ENCODE measurements at places on chromosomes 3 and 15. TPM values are rescaled to one million over a fixed set of nuclear protein-coding genes. Genes with fewer than 3 reads are reported as not detected.

Gene IGDCC3
- total RNA-seq: 1.5 TPM

Gene ISL2
- total RNA-seq: not detected

Gene LINGO1
- 1.6 TPM for total RNA-seq

Gene CFAP161
- total RNA-seq: 0.75 TPM

Gene USP19
- total RNA-seq: 39.6 TPM

Gene TTLL13
- not detected for total RNA-seq

Gene PPP2R3A
- 3.3 TPM for total RNA-seq

Gene SPATA12
- total RNA-seq: not detected

Gene ZBED2
- not detected for total RNA-seq

Gene AADACL2
- total RNA-seq: not detected

Gene SLC12A1
- total RNA-seq: 0.05 TPM

GRCh38 chr3:172355836-172356235, 92.4 kb downstream of the GHSR start:
- peaks cover 19% of the 10 kb centered on the region for H3K4me1 ChIP-seq
- no peaks in the 10 kb centered on the region for H3K27me3 ChIP-seq

DNA sequence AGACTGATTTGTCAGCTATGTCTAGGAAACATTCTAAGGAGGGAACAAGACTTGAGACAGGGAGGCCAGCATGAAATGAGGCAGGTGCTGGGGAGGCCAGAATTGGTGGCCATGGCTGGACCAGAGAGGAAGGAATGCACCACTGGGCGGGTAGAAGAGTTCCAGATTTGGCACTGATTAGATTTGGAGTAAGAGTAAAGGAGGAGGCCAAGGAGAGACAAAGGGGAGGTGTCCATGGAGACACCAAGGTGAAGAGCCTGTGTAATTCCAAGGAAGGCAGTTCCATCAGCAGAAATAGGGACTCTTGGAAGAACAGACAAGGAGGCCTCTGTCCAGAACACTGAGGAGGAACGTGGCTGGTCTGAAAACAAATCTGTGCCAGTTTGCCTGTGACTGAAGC, 1.8 kb downstream of the ARNT2 start:
- no peak overlapping the region for H3K27ac ChIP-seq
- DNase-seq: no peak
- no peaks in the 10 kb centered on the region for H3K36me3 ChIP-seq
- H3K4me1 ChIP-seq: peaks cover 4% of the 10 kb centered on the region
- peaks cover 9% of the 10 kb centered on the region for H3K27me3 ChIP-seq
- H3K4me3 ChIP-seq: no peak overlapping the region

GRCh38 chr3:178703268-178703975, 167.2 kb downstream of the KCNMB2 start:
- no peaks in the 10 kb centered on the region for H3K27me3 ChIP-seq
- H3K27ac ChIP-seq: no peak overlapping the region
- no peaks in the 10 kb centered on the region for H3K36me3 ChIP-seq
- H3K4me3 ChIP-seq: no peak overlapping the region

DNA sequence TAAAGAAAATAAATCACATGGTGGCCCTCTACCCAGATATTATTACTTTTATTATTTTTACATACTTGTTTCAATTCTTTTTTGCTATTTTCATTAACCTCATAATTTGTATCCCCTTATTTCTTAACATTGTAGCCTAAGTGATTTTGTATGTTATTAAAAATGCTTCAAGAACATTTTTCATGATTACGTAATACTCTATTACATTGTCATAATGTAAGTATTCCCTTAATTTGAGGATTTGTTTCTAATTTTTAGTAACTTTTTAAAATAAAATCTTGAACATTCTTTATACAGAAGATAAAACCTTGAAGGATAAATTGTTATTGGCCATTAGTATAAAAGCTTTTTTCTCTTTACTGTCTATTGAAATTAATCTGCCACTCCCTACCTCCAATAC, 89.0 kb downstream of the DCUN1D1 start:
- DNase-seq: no peak
- H3K4me1 ChIP-seq: peaks cover 28% of the 10 kb centered on the region
- no peaks in the 10 kb centered on the region for H3K27me3 ChIP-seq
- H3K27ac ChIP-seq: no peak overlapping the region
- no peak overlapping the region for H3K4me3 ChIP-seq

DNA sequence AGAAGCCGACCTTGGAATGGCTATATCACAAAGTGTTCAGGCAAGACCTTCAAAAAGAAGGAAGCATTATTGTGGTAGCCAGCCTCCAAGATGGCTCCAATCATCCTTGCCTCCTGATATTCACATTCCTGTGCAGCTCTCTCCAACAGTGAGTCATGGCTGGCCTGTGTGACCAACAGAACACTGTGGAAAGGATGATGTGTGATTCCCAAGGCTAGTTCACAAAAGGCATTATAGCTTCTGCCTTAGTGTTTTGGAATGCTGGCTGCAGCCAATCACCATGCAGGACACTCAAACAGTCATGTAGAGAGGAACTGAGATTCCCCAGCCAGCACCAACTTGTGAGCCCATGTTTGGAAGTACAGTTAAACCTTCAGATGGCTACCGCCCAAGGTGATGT, 102.6 kb downstream of the EFL1 start:
- H3K4me1 ChIP-seq: no peaks in the 10 kb centered on the region
- no peak overlapping the region for H3K27ac ChIP-seq
- H3K36me3 ChIP-seq: peaks cover 7% of the 10 kb centered on the region

- no peak for DNase-seq
- H3K27ac ChIP-seq: no peak overlapping the region
- H3K36me3 ChIP-seq: no peaks in the 10 kb centered on the region
- H3K27me3 ChIP-seq: no peaks in the 10 kb centered on the region
Measured at GRCh38 chr3:186519021-186519658, 25.0 kb downstream of the CRYGS start.

GRCh38 chr3:119580067-119580760, 922 bp downstream of the ADPRH start:
- H3K4me3 ChIP-seq: peak overlapping the region; percentile 83
- peak overlapping the region; percentile 58 for H3K27ac ChIP-seq
- no peaks in the 10 kb centered on the region for H3K36me3 ChIP-seq
- H3K27me3 ChIP-seq: no peaks in the 10 kb centered on the region

DNA sequence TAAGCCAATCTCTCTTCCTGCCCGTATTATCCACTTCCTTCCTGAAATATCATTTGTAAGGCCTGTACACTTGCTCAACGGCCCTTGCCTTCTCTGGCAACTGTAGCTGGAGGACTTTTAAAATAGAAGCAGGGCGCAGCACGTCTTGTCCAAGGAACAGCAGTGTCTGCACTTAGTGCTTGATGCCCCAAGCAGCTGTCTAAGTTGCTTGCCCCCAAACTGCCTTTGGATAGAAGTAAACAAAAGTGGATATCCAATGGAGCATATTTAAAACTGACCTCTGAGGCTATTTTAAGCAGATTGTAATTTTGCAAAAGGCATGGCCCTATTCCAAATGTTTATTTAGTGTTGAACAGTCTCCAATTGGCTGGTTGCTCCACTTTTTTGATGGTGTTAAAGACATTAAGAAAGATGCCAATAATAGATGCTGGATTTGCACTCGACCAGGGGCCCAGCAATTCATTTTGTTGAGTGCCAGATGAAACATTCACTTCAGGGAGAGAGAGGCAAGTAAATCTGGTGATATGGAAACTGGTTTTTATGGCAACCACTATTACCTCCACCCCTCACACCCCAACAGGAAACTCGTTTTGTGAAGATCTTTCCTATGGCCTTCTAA, 526.8 kb upstream of the TBL1XR1 start:
- H3K36me3 ChIP-seq: no peaks in the 10 kb centered on the region
- no peaks in the 10 kb centered on the region for H3K4me1 ChIP-seq
- H3K27me3 ChIP-seq: no peaks in the 10 kb centered on the region
- H3K4me3 ChIP-seq: no peak overlapping the region
- H3K27ac ChIP-seq: no peak overlapping the region

DNA sequence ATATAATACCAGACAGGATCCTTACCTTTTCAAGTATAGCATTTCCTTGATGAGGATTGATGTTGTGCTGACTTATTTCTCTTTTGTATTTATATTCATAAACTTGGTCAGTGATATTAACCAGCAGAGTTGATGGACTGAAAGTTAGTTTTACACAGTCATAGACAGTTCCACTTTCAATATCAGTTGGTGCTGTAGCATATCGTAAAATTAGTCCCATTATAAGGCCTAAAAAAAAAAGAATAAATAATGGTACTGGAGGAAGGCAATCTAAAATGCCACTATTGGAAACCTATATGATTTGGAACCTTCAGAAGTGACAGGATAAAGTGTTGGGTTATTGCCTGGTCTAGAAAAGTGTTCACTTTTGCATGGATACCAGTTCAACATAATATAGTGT, 16.3 kb downstream of the SLC9A9 start:
- no peak for DNase-seq
- H3K4me1 ChIP-seq: no peaks in the 10 kb centered on the region
- H3K36me3 ChIP-seq: no peaks in the 10 kb centered on the region
- H3K27ac ChIP-seq: no peak overlapping the region

GRCh38 chr15:62782896-62783295, 259.7 kb upstream of the TPM1 start:
- no peak overlapping the region for H3K27ac ChIP-seq
- H3K4me3 ChIP-seq: no peak overlapping the region
- no peaks in the 10 kb centered on the region for H3K27me3 ChIP-seq
- H3K36me3 ChIP-seq: no peaks in the 10 kb centered on the region
- peaks cover 4% of the 10 kb centered on the region for H3K4me1 ChIP-seq
- no peak for DNase-seq

GRCh38 chr3:15391007-15391406, 36.3 kb downstream of the METTL6 start:
- H3K27me3 ChIP-seq: no peaks in the 10 kb centered on the region
- H3K36me3 ChIP-seq: no peaks in the 10 kb centered on the region
- no peak overlapping the region for H3K27ac ChIP-seq
- DNase-seq: no peak

DNA sequence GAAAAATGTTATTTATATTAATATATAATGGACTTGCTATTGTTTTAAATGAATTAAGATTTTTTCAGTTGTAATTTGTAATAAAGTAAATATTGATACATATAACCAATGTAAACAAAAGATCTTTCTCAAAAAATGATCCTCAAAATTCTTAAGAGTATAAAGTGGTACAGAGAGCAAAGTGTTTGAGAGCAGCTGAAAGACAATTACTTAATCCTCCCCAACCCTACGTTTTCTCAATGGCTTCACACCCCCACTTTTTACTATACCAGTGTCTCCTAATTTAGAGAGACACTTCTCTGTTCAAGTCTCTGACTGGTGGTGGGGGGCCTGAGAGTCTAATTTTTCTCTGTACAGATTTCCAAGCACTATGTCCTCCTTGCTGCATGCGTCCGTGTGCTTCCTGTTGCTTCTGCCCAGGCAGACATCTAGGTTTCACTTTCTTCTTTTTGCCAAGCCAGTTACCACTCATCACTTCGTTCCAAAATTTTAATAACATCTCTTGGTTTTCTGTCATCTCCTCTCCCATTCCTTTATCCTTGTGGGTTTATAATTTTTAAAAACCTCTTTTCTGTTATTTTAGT, 276.3 kb upstream of the DNAJC19 start:
- peak overlapping the region; percentile 52 for H3K4me3 ChIP-seq
- no peaks in the 10 kb centered on the region for H3K27me3 ChIP-seq
- DNase-seq: no peak
- no peaks in the 10 kb centered on the region for H3K4me1 ChIP-seq
- H3K36me3 ChIP-seq: no peaks in the 10 kb centered on the region
- no peak overlapping the region for H3K27ac ChIP-seq

DNA sequence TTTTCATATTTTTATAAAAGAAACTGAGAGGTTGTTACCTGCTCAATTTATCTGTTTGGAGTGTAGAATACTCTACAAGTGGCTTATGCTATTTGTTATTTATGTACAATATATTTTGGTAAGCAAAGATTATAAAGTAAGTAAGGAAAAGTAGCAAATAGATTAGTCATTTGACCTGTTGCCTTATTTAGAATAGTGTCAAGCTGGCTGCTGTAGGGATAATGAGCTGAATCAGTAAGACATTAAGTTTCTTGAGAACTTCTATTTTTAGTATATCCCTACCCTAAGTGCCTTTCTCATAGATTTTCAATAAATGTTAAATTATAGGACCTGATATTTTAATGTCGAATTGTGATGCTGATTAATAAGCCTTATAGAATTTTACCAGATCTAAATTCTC, 37.2 kb downstream of the ECT2 start:
- H3K27me3 ChIP-seq: no peaks in the 10 kb centered on the region
- no peaks in the 10 kb centered on the region for H3K36me3 ChIP-seq
- no peak overlapping the region for H3K4me3 ChIP-seq
- no peak overlapping the region for H3K27ac ChIP-seq

GRCh38 chr3:11635680-11636393, 7.9 kb downstream of the VGLL4 start:
- H3K27ac ChIP-seq: no peak overlapping the region
- H3K4me3 ChIP-seq: no peak overlapping the region
- no peak for DNase-seq
- H3K27me3 ChIP-seq: no peaks in the 10 kb centered on the region
- H3K4me1 ChIP-seq: no peaks in the 10 kb centered on the region

GRCh38 chr15:72341361-72341760, 21.4 kb upstream of the CELF6 start:
- no peak overlapping the region for H3K4me3 ChIP-seq
- H3K4me1 ChIP-seq: no peaks in the 10 kb centered on the region
- no peak overlapping the region for H3K27ac ChIP-seq
- H3K36me3 ChIP-seq: peaks cover 30% of the 10 kb centered on the region
- no peak for DNase-seq

- DNase-seq: no peak
- H3K27me3 ChIP-seq: peaks cover 2% of the 10 kb centered on the region
- no peaks in the 10 kb centered on the region for H3K4me1 ChIP-seq
Measured at GRCh38 chr3:2099028-2099671, 484 bp downstream of the CNTN4 start.

DNA sequence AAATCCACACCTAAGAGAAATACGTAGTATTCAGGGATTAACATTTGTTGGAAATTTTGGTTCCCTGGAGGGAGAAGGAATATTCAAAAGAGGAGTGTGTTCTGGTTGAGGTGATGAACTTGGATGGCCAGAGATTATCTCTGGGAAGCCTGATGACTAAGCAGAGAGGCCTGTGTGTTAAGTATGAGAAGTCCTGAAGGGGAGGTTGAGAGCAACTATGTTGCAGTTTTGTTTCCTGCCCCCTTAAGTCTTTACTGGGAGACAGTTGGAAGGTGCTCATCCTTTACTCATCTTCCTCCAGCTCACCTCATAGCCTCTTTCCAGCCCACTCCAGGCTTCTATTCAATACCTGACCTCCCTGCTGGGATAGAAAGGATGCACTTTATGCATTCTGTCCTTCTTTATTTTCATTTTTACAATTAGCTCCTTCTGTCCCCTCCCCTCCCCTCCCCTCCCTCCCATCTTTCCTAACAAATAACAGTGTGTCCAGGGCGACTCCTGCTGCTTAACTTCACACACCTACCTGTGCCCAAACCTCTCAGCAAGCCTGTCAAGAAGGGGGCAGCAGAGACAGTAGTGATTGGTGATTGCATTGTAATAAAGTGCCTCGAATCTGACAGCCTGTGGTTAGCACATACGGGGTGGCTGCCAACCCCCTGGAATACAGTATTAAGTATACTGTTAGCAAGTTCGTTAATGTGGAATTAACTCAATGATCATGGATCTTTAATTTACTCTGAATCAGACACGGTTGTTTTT, 11.9 kb downstream of the RAP2B start:
- no peak overlapping the region for H3K4me3 ChIP-seq
- no peaks in the 10 kb centered on the region for H3K36me3 ChIP-seq
- no peak overlapping the region for H3K27ac ChIP-seq
- H3K4me1 ChIP-seq: no peaks in the 10 kb centered on the region
- DNase-seq: no peak
